ENCODE measurements at places on chromosomes 5 and 9.

GRCh38 chr9:135242406-135242805, 154.9 kb downstream of the OLFM1 start:
- no peak for DNase-seq

DNA sequence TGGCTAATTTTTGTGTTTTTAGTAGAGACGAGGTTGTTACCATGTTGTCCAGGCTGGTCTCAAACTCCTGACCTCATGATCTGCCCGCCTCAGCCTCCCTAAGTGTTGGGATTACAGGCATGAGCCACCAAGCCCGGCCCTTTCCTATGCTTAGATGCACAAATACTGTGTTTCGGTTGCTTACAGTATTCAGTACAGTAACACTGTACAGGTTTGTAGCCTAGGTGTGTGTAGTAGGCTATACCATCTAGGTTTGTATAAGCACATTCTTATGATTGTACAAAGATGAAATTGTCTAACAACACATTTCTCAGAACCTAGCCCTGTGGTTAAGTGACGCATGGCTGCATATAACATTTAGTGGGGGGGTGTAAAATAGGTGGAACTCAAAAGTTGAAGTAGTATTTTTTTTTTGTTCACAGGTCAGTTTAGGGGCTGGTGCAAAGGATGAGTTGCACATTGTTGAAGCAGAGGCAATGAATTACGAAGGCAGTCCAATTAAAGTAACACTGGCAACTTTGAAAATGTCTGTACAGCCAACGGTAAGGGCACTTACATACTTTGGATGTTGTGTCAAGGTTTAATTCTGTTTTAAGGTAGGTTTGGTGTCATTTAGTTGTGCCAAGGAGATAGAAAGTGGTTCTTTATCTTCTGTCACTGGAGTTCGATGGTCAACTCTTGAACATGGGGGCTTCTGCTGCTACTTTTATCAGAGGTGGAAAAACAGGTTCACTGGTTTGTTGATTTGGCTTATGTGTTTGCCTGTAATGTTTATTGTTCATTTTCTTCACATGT, 3.4 kb downstream of the NPM1 start:
- DNase-seq = no peak

GRCh38 chr9:68869022-68869421, 144.9 kb downstream of the PRKACG start:
- DNase-seq = no peak

DNA sequence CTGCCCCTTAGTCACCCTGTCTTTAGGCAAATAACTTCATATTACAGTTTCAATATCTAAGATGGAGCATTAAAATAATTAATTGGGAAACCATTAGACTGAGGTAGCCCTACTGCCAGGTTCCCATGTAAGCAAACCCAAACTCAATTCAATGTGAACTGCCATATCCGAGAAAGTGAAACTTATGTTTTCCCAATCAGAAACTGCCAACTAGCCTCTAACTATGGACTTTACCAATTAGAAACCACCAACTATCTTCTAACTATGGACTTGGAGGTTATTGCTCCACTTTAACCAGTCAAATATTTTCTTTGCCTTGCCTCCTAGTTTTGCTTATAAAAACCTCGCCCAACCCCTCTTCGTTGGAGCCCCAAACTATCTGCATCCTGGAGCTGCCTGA, 218.5 kb downstream of the ENC1 start:
- DNase-seq = no peak

DNA sequence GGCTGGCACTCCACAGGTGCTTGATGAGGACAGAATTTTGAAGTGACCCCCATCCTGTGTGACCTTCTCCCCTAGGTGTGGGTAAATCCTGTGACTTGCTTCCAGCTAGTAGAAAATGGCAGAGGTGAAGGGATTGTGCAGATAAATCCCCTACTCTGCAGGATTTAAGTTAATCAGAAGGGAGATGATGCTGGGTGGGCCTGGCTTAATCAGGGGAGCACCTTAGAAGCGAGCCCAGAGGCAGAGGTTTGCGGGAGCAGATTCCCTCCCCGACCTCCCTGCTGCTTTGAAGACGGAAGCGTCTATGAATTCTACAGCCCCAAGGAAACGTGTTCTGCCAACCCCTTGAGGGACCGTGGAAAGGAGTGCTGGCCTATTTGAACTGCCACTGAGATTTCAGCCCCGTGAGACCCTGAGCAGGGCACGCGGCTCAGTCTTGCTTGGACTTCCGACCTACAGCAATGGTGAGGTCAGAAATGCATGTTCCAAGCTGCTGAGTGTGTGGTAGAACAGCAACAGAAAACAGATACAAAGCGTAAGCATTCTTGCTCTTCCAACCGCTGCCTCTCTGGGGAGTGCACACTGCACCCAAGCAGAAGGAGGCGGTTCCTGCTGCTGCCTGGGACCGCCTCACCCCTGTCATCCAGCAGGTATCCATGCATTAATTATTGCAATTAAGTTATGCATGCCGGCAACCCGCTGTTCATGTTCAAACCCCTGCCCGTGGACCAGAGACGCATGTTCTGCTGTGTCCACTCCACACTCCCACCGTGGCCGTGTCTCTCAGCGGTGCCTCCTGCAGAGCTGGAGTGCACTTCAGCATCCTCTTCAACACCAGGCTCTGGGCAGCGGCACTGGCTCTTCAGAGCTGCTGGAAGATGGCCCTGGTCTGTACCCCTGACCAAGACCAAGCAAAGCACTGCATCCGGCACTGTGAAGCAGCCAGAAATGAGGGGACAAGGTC, 54.6 kb upstream of the RXRA start:
- no peak for DNase-seq

- no peak for DNase-seq
These were observed 603 bp downstream of the PPIP5K2 start for GRCh38 chr5:103120607-103121200.

DNA sequence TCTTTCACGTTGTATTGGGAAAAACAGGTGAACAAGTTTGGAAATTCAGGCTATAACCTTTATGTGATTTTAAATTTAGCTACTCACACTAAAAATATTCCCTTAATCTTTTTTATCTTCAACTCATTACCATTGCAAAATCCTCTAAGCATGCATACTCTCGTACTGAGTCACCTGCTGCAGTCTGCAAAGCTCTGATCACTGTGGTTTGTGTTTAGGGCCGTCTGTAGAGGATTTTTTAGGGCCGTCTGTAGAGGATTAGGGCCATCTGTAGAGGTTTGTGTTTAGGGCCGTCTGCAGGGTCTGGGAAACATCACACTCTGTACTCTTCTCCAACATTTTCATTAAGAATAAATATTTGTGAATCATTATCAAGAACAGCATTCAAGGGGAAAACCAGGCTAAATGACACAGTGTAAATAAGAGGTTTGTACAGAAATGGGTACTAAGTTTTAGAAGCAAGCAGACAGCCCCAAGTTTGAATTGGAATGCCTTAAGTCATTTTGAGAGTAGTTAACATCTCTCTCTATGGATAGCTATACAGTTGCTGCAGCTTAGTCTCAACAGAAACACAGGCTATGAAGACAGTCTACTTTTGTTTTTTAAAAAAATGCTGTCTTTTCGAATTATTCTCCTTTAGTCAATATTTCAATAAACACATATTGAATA, 155.0 kb upstream of the TSLP start:
- no peak for DNase-seq

DNA sequence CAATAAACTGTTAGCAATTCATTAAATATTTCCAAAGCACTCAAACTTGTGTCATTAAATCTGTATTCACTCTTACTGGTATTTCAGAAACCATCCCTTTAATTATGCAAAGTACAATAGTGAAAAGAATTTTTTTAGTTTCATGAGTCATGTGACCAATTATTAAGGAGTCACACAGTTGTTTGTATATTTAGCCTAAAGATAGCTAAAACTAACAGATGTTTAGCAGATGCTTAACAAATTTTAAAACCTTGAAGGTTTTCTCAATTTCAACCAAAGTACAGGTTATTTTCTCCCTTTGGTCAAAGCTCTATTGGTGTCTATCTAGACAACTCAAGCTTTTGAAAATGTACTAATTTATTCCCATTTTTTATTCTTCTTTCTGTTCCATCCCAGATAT, 44.1 kb downstream of the PJA2 start:
- DNase-seq = no peak
